ENCODE measurements at places on chromosomes 7 and 10. TPM values are rescaled to one million over a fixed set of nuclear protein-coding genes. Genes with fewer than 3 reads are reported as not detected.

- peak; percentile 47 for ATAC-seq
Measured at GRCh38 chr7:129824291-129825208, 128.2 kb downstream of the UBE2H start.

Gene ZPBP
- total RNA-seq = not detected

Gene MTPN
- 149 TPM for total RNA-seq

- ATAC-seq = no peak
Measured at GRCh38 chr10:58660575-58661255, 148.0 kb downstream of the BICC1 start.

DNA sequence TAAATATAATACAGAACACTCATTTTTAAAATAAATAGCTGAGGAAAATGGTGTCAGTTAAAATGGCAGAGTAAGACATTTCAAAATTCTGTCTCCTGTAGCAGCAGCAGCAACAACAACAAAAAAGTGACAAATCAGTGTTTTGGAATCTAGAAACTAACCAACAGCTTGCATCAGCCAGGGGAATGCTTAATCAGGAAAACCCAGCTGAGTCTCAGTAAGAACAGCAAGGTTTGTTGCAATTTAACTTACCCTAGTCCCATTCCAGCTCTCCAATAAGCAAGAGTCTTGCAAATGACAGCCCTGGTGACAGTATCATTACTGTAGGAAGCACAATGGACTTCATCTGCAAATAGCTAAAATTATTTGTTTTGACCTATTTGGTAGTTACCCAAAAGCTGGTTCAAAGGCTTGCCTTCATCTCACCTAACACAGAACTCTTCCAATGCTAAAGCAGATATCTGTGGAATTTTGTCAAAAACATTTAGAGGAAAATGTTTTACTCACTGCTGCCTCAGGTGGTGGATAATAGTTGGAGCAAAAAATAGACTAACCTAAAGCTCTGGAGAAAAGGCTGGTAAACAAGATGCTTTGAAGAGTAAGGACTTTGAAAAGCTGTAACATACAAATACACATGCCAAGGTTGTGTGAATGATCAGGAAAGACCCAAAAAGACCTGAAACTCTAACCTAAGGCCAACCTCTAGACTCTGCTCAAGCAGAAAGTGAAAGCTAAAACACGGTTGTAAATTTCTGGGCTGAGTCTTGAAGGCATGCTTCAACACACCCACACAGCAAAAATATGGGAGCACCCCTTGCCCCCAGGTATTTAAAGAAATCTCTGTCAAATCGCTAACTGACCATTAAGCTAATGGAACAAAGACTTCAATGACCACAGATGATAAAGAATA, 9.9 kb upstream of the ARHGAP22 start:
- no peak for ATAC-seq

Gene PPP1R17
- total RNA-seq = not detected

GRCh38 chr7:144818511-144818910, 17.3 kb downstream of the TPK1 start:
- ATAC-seq = peak; percentile 46

GRCh38 chr7:2651336-2651735, 19.6 kb downstream of the TTYH3 start:
- no peak for ATAC-seq

GRCh38 chr10:84156768-84157167, 16.8 kb upstream of the GPR15LG start:
- peak; percentile 94 for ATAC-seq

Gene COX15
- total RNA-seq = 43.0 TPM

Gene OGDHL
- total RNA-seq = 0.21 TPM

- no peak for ATAC-seq
Measured at GRCh38 chr10:121375172-121375571, 223.1 kb downstream of the FGFR2 start.

DNA sequence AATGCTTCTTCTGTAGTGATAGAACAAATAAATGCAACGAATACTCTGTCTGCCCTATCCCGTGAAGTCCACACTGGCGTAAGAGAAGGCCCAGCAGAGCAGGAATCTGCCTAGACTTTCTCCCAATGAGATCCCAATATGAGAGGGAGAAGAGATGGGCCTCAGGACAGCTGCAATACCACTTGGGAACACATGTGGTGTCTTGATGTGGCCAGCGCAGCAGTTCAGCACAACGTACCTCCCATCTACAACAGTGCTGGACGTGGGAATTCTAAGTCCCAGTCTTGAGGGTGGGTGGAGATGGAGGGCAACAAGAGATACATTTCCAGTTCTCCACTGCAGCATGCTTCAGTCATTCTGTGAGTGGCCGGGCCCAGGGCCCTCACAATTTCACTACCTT, 45.8 kb downstream of the FIGNL1 start:
- ATAC-seq = no peak

- no peak for ATAC-seq
Measured at GRCh38 chr7:70563960-70564359, 568.0 kb upstream of the GALNT17 start.

Gene MEOX2
- total RNA-seq = not detected

Gene GIMAP4
- total RNA-seq = 193 TPM

GRCh38 chr7:158524749-158525635, 62.6 kb downstream of the PTPRN2 start:
- no peak for ATAC-seq

Gene EGR2
- 5.5 TPM for total RNA-seq

Gene PKD2L1
- 0.66 TPM for total RNA-seq

GRCh38 chr7:142553216-142553615, 196.1 kb upstream of the PRSS1 start:
- no peak for ATAC-seq

Gene FRMPD2
- total RNA-seq = not detected

Gene TMEM176B
- total RNA-seq = not detected

DNA sequence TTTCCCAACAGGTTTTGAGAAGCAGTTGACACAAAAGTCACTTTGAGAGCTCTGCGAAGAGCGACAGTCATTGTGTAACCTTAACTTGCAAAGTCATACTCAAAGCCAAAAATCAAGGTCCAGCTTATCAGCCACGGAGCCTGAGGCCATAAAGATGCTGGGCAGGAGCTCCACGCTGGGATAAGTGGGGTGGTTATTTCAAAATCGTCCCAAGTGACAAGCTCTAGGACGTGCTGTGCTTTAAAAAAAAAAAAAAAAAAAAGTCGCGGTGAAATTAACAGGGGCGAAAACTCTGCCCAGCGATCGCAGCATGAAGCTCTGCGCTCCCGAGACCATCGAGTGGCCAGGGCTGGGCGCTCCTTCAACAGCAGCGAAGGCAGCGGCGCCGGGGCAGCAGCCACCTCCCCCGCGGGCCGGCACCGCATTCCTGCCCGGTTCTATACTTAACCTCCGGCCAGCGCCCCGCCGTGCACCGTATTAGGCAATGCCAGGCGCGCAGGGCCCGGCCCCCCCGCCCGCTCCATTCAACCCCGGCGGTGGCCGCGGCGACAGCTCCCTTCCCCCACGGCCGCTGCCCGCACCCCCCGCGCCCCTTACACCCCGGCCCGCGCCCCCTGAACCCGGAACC, 657 bp downstream of the HACD1 start:
- peak; percentile 53 for ATAC-seq

- no peak for ATAC-seq
Measured at GRCh38 chr10:82289945-82290344, 415.0 kb downstream of the NRG3 start.

GRCh38 chr10:30357806-30358205, 8.7 kb upstream of the MTPAP start:
- no peak for ATAC-seq

GRCh38 chr7:95686109-95686508, 86.2 kb upstream of the DYNC1I1 start:
- no peak for ATAC-seq

Gene RBP4
- not detected for total RNA-seq

DNA sequence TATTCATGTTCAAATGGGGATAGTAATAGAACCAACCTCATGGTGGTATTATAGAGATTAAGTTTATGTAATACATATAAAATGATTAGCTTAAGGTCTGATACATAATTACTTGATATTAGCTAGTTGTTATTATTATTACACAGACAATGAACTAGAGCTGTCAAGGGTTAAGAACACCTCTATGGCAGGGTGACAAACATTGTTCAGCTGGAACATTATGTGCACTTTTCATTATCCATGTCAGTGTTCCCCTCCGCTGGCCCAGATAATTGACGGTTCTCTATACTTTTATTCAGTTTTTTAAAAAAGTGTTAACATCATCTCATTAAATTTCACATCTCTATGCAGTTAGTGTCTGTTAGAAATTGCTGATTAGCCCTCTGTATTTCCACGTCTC, 142.1 kb downstream of the CDK14 start:
- no peak for ATAC-seq

Gene AGAP5
- 7.2 TPM for total RNA-seq

DNA sequence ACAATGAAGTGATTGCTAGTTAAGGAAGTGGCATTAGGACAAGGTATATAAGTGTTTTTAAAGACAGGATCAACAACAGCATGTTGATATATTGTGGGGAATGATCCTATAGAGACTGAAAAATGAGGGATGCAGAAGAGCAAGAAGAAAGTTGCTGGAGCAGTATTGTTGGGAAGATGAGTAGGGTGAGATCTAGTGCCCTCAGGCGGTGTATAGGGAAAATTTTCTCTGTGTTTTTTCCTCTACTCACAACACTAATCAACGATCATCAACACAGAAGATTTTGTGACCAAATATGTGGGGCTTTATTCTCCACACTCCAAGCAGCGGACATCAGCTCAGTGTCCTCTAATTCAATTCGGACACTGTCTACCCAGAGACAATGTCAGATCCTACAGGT, 9.6 kb upstream of the PTTG1IP2 start:
- ATAC-seq = no peak

Gene POMZP3
- total RNA-seq = 12.6 TPM

Gene OIT3
- not detected for total RNA-seq

Gene NUTM2B
- 0.26 TPM for total RNA-seq

- ATAC-seq = no peak
Measured at GRCh38 chr10:79048639-79049550, 19.9 kb upstream of the ZMIZ1 start.

DNA sequence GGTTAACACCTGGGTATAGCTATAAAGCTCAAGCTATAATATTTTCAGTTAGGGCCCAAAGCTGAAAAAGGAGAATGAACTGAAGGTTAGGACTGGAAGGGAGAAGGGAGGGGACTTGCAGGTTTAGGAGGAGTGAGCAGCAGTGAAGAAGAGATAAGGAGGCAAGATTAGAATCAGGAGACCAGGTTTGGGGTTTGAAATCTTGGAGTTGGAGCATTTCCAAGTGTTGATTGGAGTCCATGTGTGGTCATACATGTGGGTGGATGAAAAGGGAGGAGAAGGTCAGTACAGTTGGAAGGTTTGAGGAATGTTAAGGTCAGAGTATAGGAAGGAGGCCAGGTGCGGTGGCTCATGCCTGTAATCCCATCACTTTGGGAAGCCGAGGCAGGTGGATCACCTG, 8.6 kb upstream of the ANLN start:
- no peak for ATAC-seq

Gene TRPV6
- not detected for total RNA-seq

All from activated T-helper 17 cell treated with anti-CD3 and anti-CD28 coated beads, Interleukin-2, amount 50 U/mL, for 72 hours (primary cell).